ENCODE measurements at places on chromosomes 12 and 14.

GRCh38 chr12:31220633-31221550 lies 105.1 kb downstream of the SINHCAF start:
- DNase-seq: no peak

- no peak for DNase-seq
Observed at GRCh38 chr12:1262011-1262410, 271.0 kb downstream of the ERC1 start.

- DNase-seq: peak; percentile 73
Observed at GRCh38 chr14:106044949-106045596, 518.7 kb downstream of the TMEM121 start.

DNA sequence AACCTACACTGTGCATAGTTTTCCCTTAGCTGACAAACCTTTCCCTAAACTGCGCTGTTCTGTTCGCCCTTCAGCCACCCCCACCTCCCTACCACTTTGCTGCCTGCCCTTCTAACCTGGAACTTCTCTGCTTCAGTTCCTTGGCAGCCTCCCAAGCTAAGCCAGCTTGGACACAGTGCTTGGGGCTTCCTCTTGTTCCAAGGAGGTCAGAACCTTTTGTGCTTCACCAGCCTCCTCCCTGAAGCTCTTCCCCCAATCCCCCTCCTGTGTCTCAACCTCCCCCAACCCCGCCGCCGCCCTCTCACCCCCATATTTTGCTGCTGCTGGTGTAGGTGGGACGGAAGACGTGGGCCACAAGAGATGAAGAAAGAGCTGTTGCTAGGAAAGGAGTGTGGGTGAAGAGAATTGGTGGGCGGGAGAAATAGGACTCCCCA lies 8.1 kb upstream of the RIC8B start:
- DNase-seq: peak; percentile 77

Data from testis (tissue), 5 donors.